ENCODE measurements at places on chromosomes 4 and X. TPM values are rescaled to one million over a fixed set of nuclear protein-coding genes. Genes with fewer than 3 reads are reported as not detected.

- H3K27ac ChIP-seq, result no peak overlapping the region
- H3K4me3 ChIP-seq, result no peak overlapping the region
- DNase-seq, result peak; percentile 75
- no peaks in the 10 kb centered on the region for H3K36me3 ChIP-seq
- H3K27me3 ChIP-seq, result peaks cover 21% of the 10 kb centered on the region
These were observed 10.4 kb downstream of the L1CAM start for GRCh38 chrX:153875391-153876111.

- no peak overlapping the region for H3K27ac ChIP-seq
- DNase-seq, result no peak
- H3K4me3 ChIP-seq, result no peak overlapping the region
- H3K36me3 ChIP-seq, result no peaks in the 10 kb centered on the region
- no peaks in the 10 kb centered on the region for H3K4me1 ChIP-seq
- H3K27me3 ChIP-seq, result no peaks in the 10 kb centered on the region
These were observed 20.4 kb downstream of the TENM3 start for GRCh38 chr4:182263562-182263961.

- DNase-seq, result peak; percentile 66
- H3K4me1 ChIP-seq, result peaks cover 20% of the 10 kb centered on the region
- no peaks in the 10 kb centered on the region for H3K36me3 ChIP-seq
- no peak overlapping the region for H3K4me3 ChIP-seq
- H3K27ac ChIP-seq, result no peak overlapping the region
These were observed 73.1 kb downstream of the QRFPR start for GRCh38 chr4:121307445-121308327.

DNA sequence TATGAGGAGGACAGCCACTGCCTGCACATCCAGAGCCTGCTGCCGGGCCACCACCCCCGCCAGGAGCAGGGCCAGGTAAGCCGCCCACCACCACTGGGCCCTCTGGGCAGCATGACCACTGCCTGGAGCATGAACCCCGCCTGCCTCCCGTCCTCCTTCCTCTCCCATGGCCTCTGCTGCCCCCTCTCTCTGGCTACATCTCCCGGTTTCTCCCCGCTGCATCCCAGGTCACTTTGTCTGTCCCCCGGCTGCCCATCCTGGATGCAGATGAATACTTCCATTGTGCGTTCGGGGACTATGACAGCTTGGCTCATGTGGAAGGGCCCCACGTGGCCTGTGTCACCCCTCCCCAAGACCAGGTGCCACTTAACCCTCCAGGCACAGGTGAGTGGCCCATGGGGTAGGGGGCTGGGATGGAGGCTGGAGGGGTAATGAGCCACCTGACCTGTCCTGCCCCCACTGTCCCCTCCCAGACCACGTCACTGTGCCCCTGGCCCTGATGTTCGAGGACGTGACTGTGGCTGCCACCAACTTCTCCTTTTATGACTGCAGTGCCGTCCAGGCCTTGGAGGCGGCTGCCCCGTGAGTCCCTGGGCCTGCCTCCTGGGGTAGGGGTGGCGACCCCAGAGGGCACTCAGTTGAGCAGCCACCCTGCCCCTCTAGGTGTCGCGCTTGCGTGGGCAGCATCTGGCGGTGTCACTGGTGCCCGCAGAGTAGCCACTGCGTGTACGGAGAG is 6.0 kb downstream of the PLXNB3 start:
- H3K4me1 ChIP-seq, result peaks cover 17% of the 10 kb centered on the region
- H3K36me3 ChIP-seq, result no peaks in the 10 kb centered on the region
- no peak overlapping the region for H3K27ac ChIP-seq
- no peaks in the 10 kb centered on the region for H3K27me3 ChIP-seq
- no peak overlapping the region for H3K4me3 ChIP-seq

DNA sequence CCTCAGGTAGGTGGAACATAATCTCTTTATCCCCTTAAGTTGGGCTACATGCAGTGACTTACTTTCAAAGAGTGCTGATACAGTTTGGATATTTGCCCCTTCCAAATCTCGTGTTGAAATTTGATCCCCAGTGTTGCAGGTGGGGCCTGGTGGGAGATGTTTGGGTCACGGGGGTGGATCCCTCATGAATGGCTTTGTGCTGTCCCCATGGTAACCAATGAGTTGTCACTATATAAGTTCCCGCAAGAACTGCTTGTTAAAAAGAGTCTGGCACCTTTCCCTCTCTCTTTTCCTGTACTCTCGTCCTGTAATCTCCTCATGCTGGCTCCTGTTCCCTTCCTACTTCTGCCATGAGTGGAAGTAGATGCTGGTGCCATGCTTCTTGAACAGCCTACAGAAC is 71.3 kb downstream of the GLRA3 start:
- H3K27me3 ChIP-seq, result no peaks in the 10 kb centered on the region
- H3K27ac ChIP-seq, result no peak overlapping the region
- H3K36me3 ChIP-seq, result no peaks in the 10 kb centered on the region

- no peaks in the 10 kb centered on the region for H3K36me3 ChIP-seq
- DNase-seq, result no peak
- H3K27me3 ChIP-seq, result peaks cover 28% of the 10 kb centered on the region
- H3K4me3 ChIP-seq, result no peak overlapping the region
- no peaks in the 10 kb centered on the region for H3K4me1 ChIP-seq
These were observed 25.6 kb upstream of the DAPP1 start for GRCh38 chr4:99790796-99791617.

- no peaks in the 10 kb centered on the region for H3K27me3 ChIP-seq
- DNase-seq, result no peak
- H3K36me3 ChIP-seq, result no peaks in the 10 kb centered on the region
- no peak overlapping the region for H3K4me3 ChIP-seq
These were observed 17.2 kb upstream of the ADGRL3 start for GRCh38 chr4:61182915-61183314.

DNA sequence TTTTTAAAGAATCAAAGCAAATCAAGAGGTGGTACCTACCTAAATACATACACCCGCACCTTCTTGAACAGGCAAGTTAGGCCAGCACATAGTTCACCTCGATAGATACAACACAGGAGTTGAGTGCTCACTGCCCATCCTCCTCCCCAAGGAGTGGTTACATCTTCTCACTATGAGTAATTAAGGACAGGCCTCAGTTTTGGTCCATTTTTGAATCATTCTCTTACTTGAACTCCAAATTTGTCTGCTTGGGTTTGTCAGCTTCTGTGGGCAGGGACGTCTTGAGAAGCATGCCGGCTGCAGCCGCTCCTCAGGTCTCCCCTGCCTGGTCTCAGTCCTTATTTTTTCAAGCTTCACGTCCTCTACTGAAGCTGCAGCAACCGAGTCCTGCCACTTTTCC is 190.6 kb upstream of the RBPJ start:
- H3K27ac ChIP-seq, result no peak overlapping the region
- no peaks in the 10 kb centered on the region for H3K27me3 ChIP-seq
- no peak overlapping the region for H3K4me3 ChIP-seq
- peak; percentile 25 for DNase-seq

GRCh38 chrX:10356979-10357378 is 200.2 kb downstream of the CLCN4 start:
- no peaks in the 10 kb centered on the region for H3K27me3 ChIP-seq
- no peak overlapping the region for H3K27ac ChIP-seq
- DNase-seq, result no peak
- H3K36me3 ChIP-seq, result no peaks in the 10 kb centered on the region
- no peaks in the 10 kb centered on the region for H3K4me1 ChIP-seq
- no peak overlapping the region for H3K4me3 ChIP-seq

DNA sequence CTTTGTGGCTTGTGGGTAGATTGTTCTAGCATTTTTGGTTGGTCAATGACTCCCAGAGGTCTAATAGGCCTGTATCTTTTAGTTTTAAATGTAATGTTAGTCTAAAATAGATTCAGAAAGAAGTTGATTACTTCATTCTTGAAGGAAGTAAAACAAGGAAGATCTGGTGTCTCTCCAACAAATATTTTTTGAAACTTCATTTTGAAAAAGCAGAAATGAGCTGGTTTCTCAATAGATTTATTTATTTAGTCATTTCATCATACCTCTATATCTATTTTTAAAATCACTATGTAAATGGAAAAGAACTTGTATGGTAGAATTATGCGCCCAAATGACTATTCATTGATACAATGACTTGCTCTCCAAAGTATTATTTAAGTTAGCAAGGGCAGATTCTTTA is 7.2 kb downstream of the HTR2C start:
- no peak overlapping the region for H3K27ac ChIP-seq
- no peak for DNase-seq
- no peaks in the 10 kb centered on the region for H3K36me3 ChIP-seq
- no peaks in the 10 kb centered on the region for H3K4me1 ChIP-seq
- H3K27me3 ChIP-seq, result no peaks in the 10 kb centered on the region

- H3K36me3 ChIP-seq, result peaks cover 30% of the 10 kb centered on the region
- DNase-seq, result no peak
- no peak overlapping the region for H3K4me3 ChIP-seq
- H3K27me3 ChIP-seq, result no peaks in the 10 kb centered on the region
These were observed 55.4 kb downstream of the ZNF827 start for GRCh38 chr4:145883101-145883694.

- H3K4me1 ChIP-seq, result no peaks in the 10 kb centered on the region
- no peak overlapping the region for H3K4me3 ChIP-seq
- H3K36me3 ChIP-seq, result no peaks in the 10 kb centered on the region
- DNase-seq, result no peak
- no peaks in the 10 kb centered on the region for H3K27me3 ChIP-seq
These were observed 91.2 kb downstream of the ARHGAP10 start for GRCh38 chr4:147823130-147823529.

GRCh38 chr4:103936653-103937145 is 216.9 kb upstream of the TACR3 start:
- no peak overlapping the region for H3K4me3 ChIP-seq
- no peaks in the 10 kb centered on the region for H3K27me3 ChIP-seq
- H3K27ac ChIP-seq, result no peak overlapping the region
- H3K4me1 ChIP-seq, result no peaks in the 10 kb centered on the region

GRCh38 chr4:120277391-120277790 is 210.7 kb upstream of the MAD2L1 start:
- H3K27ac ChIP-seq, result no peak overlapping the region
- no peaks in the 10 kb centered on the region for H3K4me1 ChIP-seq
- no peak for DNase-seq
- no peak overlapping the region for H3K4me3 ChIP-seq

DNA sequence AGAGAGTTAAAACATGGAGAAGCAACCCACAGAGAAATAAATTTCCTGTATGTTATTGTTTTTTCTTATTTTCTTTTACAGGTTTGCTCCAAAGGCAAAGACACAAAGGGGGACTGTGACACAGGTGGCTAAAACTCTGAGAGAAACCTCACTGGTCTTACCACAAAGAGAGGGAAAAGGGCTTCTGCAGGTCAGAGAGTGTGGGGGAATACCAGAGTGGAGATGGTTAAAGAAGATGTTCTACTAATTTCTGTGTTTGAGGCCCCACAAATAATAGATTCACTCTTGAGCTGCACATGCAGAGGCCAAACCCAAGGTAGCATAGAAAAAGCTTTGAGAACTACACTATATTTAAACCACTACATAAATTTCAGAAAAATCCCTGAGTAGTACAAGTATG is 151.3 kb downstream of the GABRA3 start:
- no peak for DNase-seq
- H3K27ac ChIP-seq, result no peak overlapping the region
- H3K4me1 ChIP-seq, result no peaks in the 10 kb centered on the region
- no peaks in the 10 kb centered on the region for H3K27me3 ChIP-seq
- no peak overlapping the region for H3K4me3 ChIP-seq
- H3K36me3 ChIP-seq, result no peaks in the 10 kb centered on the region

DNA sequence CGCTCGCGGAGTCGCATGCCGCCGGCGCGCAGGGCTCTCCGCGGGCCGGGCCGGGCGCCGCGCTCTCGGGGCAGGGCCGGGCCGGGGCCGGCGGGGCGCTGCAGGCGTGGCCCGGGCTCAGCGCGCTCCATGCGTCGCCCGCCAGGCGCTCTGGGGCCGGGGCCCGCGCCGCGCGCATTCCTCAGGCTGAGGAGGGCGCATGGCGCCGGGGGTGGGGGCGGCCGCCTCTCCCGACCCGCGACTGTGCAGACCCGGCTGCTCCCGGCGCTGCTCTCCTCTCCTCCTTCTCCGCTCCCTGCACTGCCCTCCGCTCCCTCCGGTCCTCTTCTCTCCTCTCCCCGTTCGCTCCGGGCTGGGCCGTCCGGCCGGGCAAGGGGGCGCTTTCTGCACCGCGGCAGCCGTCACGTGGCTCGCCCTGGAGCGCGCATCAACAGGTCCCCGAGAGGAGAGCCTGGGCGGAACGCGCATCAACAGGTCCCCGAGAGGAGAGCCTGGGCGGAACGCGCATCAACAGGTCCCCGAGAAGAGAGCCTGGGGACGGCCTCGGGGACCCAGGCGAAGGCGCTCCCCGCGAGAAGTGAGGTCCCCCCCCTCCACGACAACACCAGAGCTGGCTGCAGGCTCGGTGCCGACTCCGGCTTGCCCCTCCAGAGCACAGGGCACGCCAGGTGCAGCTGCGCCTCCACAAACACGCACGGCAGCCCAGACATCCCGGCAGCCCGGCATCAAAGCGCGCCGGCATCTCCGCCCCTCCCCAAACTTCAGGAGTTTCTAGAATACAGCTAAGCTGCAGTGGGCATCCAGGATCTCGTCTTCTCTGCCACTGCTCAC is 12.9 kb downstream of the PPP2R3B start:
- peak; percentile 39 for DNase-seq
- H3K4me1 ChIP-seq, result peaks cover 37% of the 10 kb centered on the region
- peak overlapping the region; percentile 57 for H3K27ac ChIP-seq
- peak overlapping the region; percentile 73 for H3K4me3 ChIP-seq

DNA sequence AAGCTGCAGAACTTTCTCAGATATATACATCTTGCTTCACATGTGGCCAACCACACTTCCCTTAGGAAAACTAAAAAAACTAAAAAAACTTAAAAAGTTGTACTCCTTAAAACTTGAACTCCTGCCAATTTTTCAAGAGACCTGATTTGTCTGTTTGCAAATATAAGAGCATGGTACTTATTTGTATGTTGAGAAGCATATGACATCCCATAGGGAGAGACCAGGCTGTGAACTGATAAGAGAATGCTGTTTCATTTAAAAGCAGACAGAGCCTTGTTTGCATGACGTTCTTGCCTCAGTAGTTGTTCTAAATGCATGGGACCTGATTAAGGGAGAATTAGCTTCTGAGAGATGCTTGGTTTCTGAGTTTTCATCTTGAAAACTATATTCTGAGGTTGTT is 169.9 kb downstream of the GPC3 start:
- no peak for DNase-seq
- H3K36me3 ChIP-seq, result no peaks in the 10 kb centered on the region
- no peak overlapping the region for H3K27ac ChIP-seq
- no peaks in the 10 kb centered on the region for H3K4me1 ChIP-seq
- H3K4me3 ChIP-seq, result no peak overlapping the region
- peaks cover 3% of the 10 kb centered on the region for H3K27me3 ChIP-seq

- no peak overlapping the region for H3K4me3 ChIP-seq
- H3K27ac ChIP-seq, result no peak overlapping the region
- H3K27me3 ChIP-seq, result no peaks in the 10 kb centered on the region
- H3K36me3 ChIP-seq, result no peaks in the 10 kb centered on the region
These were observed 326.8 kb downstream of the RPA4 start for GRCh38 chrX:97210501-97210900.

Gene USP27X
- 1.5 TPM for total RNA-seq

Gene MAGEA4
- total RNA-seq, result not detected

Gene CYBB
- total RNA-seq, result not detected

Gene CLTRN
- total RNA-seq, result not detected

Gene NIPAL1
- total RNA-seq, result 1.1 TPM

Gene SH3D19
- not detected for total RNA-seq

Gene SH3BP2
- 93.0 TPM for total RNA-seq

Gene EDA2R
- total RNA-seq, result 2.9 TPM
